NCI-H2081 treated with DMSO at 0.1 percent for 48 hours (cell line): ENCODE measurements at places on chromosomes 2 and 18.
A peak's percentile ranks its signal among the peaks of the same experiment; 100 is the strongest.

- DNase-seq = no peak
Observed at GRCh38 chr2:42587526-42588117, 19.2 kb downstream of the MTA3 start.

- no peak for DNase-seq
Observed at GRCh38 chr2:120243211-120243610, 9.4 kb upstream of the RALB start.

GRCh38 chr2:168096158-168096557 lies 151.2 kb downstream of the STK39 start:
- DNase-seq = no peak

GRCh38 chr2:15521641-15522181 lies 39.4 kb downstream of the NBAS start:
- DNase-seq = no peak

DNA sequence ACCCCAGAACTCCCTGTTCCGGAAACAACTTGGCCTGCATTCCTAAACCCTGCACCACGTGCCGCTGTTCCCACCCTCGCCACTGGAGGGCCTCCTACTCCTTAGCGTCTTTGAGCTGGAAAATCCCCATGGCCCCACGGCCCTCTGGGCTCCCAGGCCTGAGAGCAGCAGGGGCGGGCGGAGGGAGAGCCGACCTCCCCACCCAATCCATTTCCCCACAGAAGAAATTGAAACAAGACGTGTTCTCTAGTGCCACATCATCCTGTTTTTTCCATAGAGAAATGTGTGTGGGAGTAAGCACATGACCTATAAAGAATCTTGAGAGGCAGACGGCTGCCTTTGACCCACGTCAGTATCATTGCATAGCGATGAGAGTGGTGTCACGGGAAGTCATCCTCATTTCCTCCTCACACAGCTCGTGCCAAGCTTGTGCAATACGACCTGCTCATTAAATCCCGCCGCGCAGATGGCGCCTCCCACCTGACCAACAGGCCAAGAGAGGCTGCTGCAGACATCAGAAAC lies 79.2 kb downstream of the LAMA1 start:
- DNase-seq = peak; percentile 52

DNA sequence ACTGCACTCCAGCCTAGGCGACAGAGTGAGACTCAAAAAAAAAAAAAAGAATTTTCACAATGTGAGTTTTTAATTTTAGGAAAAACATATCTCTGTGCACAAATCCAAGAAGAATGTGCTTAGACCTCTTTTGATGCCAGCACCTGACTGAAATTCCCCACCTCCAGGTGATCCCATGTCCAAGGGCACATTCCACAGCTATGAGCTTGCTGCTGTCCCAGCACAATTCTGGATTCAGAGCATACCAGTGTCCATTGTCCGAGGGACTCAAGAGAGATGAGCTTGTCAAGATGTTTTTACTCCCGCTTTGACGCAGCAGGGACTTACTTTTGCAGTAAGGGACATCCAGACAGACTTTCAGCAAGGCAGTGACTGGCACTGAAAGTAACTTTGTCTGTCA lies 489.1 kb upstream of the ACVR2A start:
- DNase-seq = no peak

DNA sequence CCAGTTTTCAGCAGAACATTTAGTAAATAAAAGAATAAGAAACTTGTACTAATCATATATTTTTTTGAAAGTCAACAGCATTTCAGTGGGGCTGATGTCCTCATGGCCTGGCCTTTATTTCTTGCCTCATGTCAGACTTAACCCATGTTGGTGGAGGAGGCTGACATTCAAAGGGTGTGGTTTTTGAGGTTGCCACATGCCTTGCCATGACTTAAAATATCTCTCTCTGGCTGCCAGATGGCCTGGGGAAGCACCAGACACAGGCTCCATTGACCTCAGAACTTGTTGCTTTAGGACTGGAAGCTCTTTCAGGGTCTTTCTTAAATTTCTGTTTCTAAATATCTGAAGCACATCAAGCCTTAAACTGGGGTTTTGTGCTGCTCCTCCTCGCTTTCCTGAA lies 32.5 kb upstream of the CD28 start:
- no peak for DNase-seq

- DNase-seq = no peak
Observed at GRCh38 chr2:108324531-108325255, 36.0 kb downstream of the SULT1C2 start.

DNA sequence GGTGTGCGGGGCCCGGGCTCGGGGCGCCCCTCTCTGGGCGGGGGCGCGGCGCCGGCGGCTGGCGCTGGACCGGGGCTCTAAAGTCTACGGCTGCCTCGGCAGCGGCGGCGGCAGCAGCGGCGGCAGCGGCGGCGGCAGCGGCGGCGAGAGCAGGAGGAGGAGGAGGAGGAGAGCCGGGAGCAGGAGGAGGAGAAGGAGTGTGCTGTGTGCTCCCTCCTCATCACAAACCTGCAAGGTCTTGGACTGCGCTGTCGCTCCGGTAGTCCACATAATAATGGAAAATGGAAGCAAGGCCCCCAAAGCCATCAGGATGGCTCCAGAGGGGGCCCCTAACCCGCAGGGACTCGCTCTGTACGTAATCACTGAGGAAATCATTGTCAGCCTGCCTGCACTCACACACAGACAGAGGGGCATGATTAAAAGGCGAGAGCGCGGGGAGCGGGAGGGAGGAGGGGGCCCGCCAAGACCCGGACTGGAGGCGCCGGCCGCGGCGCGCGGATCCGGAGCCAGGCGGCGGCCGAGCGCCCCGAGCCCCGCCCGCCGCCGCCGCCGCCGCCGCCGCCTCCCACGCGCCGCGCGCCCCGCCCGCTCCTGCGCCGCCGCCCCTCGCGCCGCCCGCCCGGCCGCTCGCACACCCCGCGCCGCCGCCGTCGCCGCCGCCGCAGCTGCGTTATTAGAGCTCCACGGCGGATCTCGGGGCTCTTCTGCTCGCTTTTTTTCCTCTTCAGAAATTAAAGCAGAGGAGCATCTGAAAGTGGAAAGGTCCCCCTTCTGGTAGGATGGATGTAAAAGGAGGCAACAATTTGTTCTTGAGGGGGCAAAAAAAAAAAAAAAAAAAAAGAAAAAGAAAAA lies at the start of gene ZNF521:
TSS of gene ZNF521 (minus strand) at position 390 of the 852 bp plus-strand sequence. CDS start 1,220 bp downstream, outside the sequence.
- DNase-seq = peak; percentile 46

- no peak for DNase-seq
Observed at GRCh38 chr18:79614211-79614955, 65.2 kb upstream of the CTDP1 start.

DNA sequence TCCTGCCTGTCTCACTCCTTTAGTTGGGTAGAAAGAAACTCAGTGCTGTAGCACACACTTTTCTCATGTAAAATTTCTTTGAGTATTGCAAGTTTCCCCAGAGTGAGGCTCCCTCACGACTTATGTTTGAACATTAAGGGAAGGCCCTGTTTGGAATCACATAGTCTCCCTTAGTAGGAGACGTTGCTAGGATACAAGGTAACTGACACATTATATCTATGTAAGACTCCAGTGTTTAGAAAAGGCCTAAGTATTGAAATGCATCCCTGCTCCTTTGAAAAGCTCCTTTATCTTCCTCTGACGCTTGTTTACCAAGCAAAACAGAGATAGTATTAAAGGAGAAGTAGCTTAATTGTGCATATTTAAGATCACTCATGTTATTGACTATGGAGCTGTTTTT lies 248.2 kb downstream of the PHLPP1 start:
- no peak for DNase-seq

DNA sequence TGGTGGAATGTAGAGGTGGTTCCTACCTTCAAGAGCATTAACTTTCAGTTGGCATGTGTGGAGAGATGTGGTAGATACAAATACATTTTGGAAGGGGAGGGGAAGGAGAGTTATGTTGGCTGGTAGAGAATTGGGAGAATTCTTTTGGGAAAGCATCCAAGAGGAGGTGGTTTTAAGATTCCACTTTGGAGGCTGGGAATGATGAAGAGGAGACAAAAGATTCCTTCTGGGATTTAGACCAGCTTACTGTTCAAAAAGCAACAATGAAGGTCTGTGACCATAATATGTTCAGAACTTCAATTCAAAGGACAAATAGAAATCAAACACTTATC lies 120.8 kb upstream of the FOSL2 start:
- DNase-seq = no peak

DNA sequence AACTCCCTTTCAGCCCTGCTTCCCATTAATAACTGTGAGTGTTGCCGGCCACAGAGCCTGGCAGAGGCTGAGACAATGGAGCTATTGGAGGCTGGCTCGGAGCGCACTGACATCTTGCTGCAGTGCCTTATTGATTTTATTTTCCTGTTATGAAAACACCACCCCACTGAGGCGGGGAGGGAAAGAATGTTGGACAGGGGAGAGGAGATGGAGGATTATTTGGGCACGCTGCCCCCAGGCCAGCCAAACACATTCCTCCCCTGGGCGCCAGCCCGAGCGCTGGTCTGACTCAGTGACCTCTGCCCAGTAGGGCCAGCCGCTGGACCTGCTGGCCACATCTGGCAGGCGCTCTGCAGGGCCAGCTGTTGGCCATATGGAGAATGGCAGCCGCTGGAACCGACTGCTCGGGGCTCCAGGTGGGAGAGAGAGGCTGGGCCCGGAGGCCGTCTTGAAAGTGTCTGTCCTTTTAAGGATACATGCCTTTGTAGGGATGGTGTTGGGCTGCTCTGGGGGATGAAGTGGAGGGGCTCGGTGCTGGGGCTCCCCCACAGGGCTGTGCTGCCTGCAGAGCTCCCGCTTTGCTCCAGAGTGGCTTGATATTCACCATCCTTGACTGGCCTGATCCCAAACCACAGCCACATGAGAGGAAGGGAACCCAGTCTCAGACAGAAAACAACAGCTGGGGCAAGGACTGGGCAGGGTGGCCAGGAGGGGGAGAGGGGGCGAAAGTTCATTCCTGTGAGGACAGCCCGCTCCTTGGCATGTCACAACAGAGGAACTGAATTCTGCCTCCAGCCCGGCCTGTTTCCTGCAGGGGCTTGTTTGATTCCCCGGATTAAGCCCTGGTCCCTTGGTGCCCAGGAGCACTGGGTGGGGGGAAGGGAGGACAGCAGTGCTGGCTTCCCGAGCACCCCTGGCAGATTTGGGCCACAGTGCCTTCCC lies 179.0 kb downstream of the KLHL29 start:
- DNase-seq = no peak
